Activated CD4-positive, alpha-beta T cell treated with anti-CD3 and anti-CD28 coated beads, Interleukin-2, amount 10 ng/mL, durations not matched to agents 7 days and 5 days (primary cell): ENCODE measurements at places on chromosomes 6 and 20. TPM values are rescaled to one million over a fixed set of nuclear protein-coding genes. Genes with fewer than 3 reads are reported as not detected.

DNA sequence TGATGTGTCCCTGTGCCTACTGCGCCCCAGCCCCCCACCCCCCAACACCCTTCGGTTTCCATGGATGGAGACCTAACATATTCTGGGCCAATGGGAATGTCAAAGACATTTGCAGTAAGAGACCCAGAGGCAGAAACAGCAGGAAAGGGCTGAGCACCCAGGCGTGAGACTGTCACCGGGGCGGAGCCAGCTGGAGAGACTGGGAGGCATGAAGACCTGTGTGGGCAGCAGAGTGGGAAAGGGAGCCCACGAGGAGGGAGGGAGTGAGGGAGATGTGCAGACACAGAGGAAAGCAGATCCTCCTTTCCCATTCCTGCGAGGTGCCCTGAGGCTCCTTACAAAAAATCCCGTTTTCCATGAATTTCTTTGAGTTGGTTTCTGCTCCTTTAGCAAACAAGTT, 150.2 kb downstream of the FOXC1 start:
- no peaks in the 10 kb centered on the region for H3K27me3 ChIP-seq
- no peaks in the 10 kb centered on the region for H3K36me3 ChIP-seq
- DNase-seq = no peak
- no peak overlapping the region for H3K27ac ChIP-seq
- no peak overlapping the region for H3K4me3 ChIP-seq

- no peak overlapping the region for H3K27ac ChIP-seq
- H3K36me3 ChIP-seq = no peaks in the 10 kb centered on the region
- DNase-seq = no peak
- H3K27me3 ChIP-seq = peaks cover 10% of the 10 kb centered on the region
- H3K4me3 ChIP-seq = no peak overlapping the region
- H3K4me1 ChIP-seq = peaks cover 7% of the 10 kb centered on the region
Observed at GRCh38 chr20:41657655-41658054, 39.5 kb upstream of the CHD6 start.

GRCh38 chr6:46014046-46014445, 1.6 kb downstream of the CLIC5 start:
- H3K36me3 ChIP-seq = peaks cover 7% of the 10 kb centered on the region
- peak overlapping the region; percentile 73 for H3K4me3 ChIP-seq
- no peak for DNase-seq
- peaks cover 27% of the 10 kb centered on the region for H3K27me3 ChIP-seq
- peak overlapping the region; percentile 78 for H3K27ac ChIP-seq

GRCh38 chr6:124869416-124869815, 92.8 kb upstream of the RNF217 start:
- H3K4me3 ChIP-seq = no peak overlapping the region
- no peaks in the 10 kb centered on the region for H3K36me3 ChIP-seq
- peaks cover 11% of the 10 kb centered on the region for H3K27me3 ChIP-seq
- H3K27ac ChIP-seq = no peak overlapping the region

- no peak overlapping the region for H3K4me3 ChIP-seq
- H3K36me3 ChIP-seq = no peaks in the 10 kb centered on the region
- no peaks in the 10 kb centered on the region for H3K27me3 ChIP-seq
- no peaks in the 10 kb centered on the region for H3K4me1 ChIP-seq
- no peak for DNase-seq
- H3K27ac ChIP-seq = no peak overlapping the region
Observed at GRCh38 chr6:148068437-148069061, 274.1 kb upstream of the SASH1 start.

The PSMG4 gene
- total RNA-seq = 21.5 TPM

DNA sequence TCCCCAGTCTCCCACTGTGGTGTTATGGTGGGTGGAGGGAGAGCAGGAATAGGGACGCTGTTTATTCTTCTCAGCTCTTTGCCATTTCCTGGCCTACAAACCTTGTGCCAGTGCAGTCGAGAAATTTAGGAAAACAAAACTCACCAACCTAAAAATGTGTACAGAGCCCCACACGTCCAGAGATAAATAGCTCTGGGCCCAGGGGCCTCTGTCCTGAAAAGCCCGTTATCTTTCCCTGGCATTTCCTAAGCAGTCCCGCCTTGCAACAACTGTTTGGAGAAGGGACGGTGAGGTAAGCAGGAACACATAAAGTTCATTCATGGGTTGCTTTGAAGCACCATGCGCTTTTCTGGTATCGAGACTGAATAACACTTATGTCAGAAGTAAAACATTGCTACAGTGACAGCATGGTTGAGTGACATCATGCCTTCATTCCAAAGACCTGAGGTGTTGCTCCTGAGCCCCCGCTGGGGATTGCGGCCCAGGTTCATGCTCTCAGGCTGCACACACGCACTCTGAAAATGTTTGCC, 80.1 kb upstream of the NXT1 start:
- no peak overlapping the region for H3K4me3 ChIP-seq
- DNase-seq = no peak
- no peaks in the 10 kb centered on the region for H3K36me3 ChIP-seq
- no peaks in the 10 kb centered on the region for H3K4me1 ChIP-seq
- no peaks in the 10 kb centered on the region for H3K27me3 ChIP-seq
- no peak overlapping the region for H3K27ac ChIP-seq
